ENCODE measurements at places on chromosomes 7 and 10. TPM values are rescaled to one million over a fixed set of nuclear protein-coding genes. Genes with fewer than 3 reads are reported as not detected.

DNA sequence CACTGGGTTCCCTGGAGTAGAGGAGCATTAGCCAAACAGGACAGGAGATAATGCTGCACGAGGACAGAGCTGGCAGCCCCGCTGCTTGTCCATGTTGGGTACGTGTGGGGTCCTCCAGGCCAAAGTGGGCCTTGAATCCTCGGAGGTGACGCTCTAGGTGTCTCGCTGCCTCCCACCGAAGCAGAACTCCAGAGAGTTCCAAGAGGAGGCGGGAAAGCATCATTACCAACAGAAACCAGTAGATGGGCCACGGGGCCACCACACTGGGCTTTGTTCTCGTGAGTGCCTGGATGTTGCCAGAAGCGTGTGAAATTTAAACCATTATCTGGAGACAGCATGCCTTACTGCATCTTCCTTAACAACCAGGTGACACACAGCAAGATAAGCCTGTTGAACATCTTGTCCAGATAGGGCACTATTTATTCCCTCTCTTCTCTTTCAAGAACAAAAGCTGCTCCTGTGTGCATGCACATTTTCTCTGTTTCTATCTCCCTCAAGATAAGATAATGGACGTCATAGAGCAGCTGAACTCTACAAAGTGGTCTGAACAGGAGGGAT lies 56.8 kb downstream of the TNS3 start:
- no peak for DNase-seq

DNA sequence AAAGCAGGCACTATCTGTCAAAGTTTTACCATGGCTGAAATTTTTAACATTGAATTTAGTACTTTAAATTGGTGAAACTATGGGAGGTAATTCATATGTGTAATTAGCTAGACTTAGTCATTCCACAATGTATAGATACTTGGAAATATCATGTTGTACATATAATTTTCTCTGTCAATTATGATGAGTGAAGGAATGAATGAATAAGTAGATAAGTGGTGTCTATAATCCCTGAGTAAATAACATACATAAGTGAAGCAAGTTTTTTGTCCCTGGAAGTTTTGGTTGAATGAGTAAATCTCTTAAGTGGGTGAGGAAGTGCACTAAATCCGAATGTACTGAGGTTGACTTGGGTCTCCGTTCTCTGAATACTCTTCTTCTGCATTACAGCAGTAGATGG lies 201.0 kb downstream of the CSTF2T start:
- no peak for DNase-seq

DNA sequence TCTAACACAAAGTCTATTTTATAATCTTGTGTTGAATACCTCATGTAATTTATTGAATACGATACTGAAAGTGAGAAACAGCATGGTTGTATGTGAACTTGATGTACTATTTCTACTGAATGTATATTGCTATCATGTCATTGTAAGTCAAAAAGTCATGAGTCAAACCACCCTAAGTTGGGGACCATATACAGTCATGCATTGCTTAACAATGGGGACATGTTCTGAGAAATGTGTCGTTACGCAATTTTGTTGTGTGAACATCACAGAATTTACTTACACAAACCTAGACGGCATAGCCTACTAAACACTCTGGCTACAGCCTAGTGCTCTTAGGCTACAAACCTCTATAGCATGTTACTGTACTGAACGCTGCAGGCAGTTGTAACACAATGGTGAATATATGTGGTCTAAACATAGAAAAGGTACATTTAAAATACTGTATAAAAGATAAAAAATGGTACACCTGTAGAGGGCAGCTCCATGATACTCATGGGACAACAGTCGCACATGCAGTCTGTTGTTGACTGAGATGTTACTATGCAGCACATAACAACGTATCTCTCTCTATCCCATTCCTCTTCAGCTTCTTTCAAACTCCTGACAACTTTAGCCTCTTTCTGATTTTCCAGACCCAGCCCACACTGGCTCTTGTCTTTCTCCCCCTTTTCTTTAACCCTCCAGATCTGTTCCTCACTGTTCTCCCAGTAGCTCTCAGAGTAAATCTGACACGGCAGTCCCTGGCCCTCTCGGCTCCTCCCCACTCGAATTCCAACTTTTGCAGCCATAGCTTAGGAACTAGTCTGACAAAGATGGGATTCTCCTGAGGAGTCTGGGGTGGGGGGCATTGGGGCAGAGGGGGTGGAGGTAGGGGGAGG lies 90.1 kb downstream of the SNX10 start:
- DNase-seq, result peak; percentile 47

DNA sequence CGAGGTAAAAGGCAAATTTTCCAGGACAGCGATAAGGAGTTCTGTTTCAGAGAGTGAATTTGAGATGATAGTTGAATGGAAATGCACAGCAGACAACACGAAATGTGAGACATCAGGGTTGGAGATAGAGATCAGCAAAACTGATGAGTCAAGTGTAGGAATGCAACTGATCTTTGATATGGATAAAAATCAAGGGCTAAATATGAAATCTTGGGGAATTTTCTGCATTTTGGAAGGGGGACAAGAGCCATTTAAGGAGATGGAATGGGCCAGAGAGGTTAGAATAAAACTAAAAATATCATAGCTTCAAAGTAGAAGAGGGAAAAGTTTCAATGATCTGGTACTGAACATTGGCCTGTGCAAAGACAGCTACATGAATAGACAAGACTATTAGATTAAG lies 11.5 kb downstream of the CISD1 start:
- DNase-seq, result no peak

- DNase-seq, result no peak
These were observed 88.5 kb downstream of the ST7 start for GRCh38 chr7:117041822-117042221.

- peak; percentile 71 for DNase-seq
These were observed 1.2 kb upstream of the SMNDC1 start for GRCh38 chr10:110305767-110306451.

DNA sequence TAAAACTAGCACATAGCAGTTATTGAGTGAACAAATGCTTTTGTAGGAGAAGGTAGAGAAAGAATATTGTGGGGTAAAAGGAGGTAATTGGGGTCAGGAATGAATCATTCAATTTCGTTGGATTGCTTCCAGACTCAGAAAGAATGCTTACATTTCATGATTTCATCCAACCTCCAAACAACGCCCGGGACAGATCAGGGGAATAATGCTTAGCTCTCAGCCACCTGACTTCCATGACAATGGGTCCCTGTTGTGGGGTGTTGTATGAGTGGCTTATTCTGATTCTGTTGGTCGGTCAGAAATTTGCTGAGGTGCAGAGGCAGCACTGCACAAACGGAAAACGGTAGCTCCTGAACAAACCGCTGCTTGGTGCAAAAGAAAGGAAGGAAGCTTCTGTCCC lies 24.0 kb upstream of the INPP5F start:
- DNase-seq, result no peak

DNA sequence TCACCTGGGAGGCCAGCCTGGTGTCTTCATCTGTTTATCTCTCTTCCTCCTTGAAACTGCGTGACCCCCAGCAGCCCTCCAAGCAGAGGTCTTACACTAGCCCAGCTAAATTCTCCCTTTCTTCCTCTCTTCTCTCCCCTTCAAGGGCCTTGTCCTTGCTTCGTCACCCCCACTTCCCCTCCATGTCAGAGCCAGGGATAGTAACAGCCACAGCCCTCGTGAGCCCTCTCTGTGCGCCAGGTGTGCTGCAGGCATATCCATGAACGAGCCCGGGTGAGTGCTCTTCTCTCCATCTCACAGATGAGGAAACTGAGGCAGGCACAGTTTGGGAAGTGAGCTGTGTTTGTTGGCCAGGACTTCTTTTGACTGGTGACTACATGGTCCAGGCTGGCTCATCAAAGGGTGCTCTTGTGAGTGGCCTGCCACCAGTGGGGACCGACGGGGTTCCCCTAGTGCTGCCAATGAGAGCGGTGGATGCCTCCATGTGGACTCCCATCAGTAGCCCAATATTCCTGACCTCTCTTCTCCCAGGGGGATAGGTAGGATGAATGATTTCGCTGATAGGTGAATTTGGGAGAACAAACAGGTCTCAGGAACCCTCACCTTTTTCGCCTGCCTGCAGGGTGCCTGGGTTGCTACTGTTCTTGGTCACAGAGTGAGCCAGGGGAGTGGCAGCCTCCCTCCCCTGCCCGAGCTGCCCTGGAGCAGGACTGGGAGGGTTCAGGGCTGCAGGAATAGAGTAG lies 38.1 kb downstream of the ADRA2A start:
- no peak for DNase-seq

- DNase-seq, result no peak
These were observed 4.3 kb upstream of the TECTB start for GRCh38 chr10:112278871-112279270.

GRCh38 chr7:85693326-85693725 lies 506.5 kb upstream of the SEMA3D start:
- DNase-seq, result no peak

GRCh38 chr7:47735431-47736345 lies 153.8 kb upstream of the TNS3 start:
- no peak for DNase-seq

GRCh38 chr10:126481181-126481580 lies 92.9 kb upstream of the ADAM12 start:
- DNase-seq, result no peak

- DNase-seq, result no peak
These were observed 370.2 kb downstream of the PPP1R3A start for GRCh38 chr7:113548561-113548960.

- no peak for DNase-seq
These were observed 347.9 kb downstream of the TNS3 start for GRCh38 chr7:47233996-47234395.

GRCh38 chr7:103951311-103951710 lies 38.1 kb downstream of the RELN start:
- no peak for DNase-seq

DNA sequence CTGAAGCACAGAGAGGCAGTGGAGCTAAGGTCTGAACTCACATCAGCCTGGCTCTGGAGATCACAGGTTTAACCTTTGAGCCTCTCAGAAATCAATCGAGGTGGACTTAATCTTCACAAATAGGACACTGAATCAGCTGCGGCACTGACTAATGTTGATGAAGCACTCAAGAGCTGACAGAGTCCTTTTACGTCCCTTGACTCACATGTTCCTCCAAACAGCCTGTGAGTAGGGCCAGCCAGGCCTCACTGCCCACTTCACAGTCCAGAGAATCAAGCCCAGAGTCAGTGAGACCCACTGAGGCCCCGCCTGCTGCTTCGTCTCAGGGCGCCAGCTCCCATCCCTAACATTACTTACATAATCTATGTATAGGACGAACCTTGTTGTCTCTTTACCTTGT lies 63.1 kb downstream of the TNS3 start:
- no peak for DNase-seq

- DNase-seq, result no peak
These were observed 12.1 kb downstream of the MARCHF5 start for GRCh38 chr10:92303096-92303495.

DNA sequence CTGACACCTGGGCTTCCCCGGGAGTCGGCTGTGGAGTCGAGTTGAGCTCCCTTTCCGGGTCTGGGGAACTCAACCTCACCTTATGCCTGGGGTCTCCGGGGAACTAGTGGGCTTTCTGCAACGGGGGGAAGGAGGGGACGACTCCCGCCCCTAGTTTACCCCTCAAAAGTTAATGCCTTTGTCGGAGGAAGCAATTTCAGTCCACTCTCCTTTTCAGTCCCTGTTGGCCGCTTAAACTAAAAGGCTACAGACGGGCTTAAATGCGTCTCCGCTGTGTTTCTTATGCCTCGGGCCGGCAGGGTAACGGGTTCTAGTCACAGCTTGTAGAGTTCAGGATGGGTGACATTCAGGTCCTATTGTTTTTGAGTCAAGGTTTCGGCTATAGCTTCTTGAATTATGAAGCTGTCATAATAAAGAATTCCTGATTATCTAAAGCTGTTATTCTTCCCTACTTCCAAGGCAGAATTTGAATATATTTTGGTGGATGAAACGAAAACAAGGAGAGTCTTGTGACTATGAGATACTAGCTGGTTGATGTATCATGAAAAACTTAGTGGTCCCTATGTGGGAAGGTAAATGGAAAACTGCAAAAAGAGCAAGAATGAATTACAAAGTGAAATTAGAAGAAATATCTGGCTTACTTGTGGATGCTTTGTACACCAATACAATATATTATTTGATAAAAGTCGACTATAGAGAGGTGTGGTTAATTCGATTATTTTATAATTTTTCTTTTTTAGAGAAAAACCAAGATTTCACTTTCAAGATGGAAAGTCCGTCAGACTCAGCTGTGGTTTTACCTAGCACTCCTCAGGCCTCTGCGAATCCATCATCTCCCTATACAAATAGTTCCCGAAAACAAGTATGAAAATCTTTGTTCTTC lies 495 bp downstream of the SFR1 start:
- DNase-seq, result no peak

DNA sequence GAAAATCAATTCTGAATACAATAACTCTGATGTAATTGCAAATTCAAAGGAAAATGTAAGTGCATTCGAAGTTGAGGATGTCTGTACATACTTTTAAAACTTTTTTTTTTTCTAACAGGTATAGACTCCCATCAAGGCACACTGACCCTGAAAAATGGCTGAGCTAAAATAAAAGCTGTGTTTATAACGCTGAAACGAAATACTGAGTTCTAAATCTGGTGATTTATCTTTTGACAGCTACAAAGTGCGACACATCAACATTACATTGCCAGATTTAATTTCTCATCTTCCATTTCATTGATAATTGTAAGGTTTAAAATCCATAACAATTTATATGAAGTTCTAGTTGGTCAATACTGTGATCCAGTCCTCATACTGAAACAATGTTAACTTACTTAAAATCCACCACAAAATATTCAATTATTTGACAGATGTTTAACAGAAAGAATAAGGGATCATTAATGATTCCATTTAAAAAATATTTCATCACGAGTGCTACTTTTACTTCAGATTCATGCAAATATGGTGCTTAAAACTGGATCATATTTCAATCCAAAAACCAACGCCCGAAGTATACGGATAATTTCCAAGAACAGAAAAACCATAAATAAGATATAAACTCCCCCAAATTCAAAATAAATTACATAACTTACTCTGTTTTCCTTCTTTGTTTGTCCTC lies 1.4 kb downstream of the RAB11FIP2 start:
- DNase-seq, result no peak

GRCh38 chr10:85847085-85847484 lies 519.5 kb downstream of the GRID1 start:
- DNase-seq, result no peak

GRCh38 chr7:24971333-24972165 lies 8.4 kb downstream of the OSBPL3 start:
- DNase-seq, result no peak

DNA sequence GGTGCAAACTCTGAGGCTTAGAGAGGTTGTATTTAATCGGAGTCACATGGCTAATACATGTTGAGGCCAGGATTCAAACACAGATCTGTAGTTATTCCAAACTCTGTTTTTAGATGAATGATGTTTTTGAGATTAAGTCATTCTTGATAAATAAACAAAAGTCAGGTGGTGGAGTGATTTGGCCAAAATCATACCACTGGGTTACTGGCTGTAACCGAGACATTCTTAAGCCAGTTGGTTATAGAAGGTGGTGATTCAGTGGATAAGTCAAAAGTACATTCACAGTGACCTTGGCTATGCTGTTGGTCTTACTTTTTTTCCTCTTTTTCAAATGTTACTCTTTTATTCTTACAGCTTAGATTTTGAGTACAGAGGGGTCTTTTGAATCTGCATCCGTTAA lies 361.4 kb downstream of the KIF20B start:
- no peak for DNase-seq

GRCh38 chr10:51468424-51468823 lies 231.0 kb downstream of the CSTF2T start:
- DNase-seq, result no peak

- no peak for DNase-seq
These were observed 80.1 kb downstream of the MTERF1 start for GRCh38 chr7:91800389-91800788.

CRYGN gene
- not detected for total RNA-seq

CCL24 gene
- total RNA-seq, result not detected

ANKRD1 gene
- total RNA-seq, result 0.09 TPM

PON2 gene
- 123 TPM for total RNA-seq

FHIP2A gene
- total RNA-seq, result 28.2 TPM

EMX2 gene
- total RNA-seq, result 22.7 TPM

CYP2W1 gene
- total RNA-seq, result 0.06 TPM
